ENCODE measurements at places on chromosomes 12 and 14. TPM values are rescaled to one million over a fixed set of nuclear protein-coding genes. Genes with fewer than 3 reads are reported as not detected.

GRCh38 chr12:10528174-10528953 lies 22.7 kb downstream of the EIF2S3B start:
- no peaks in the 10 kb centered on the region for H3K27me3 ChIP-seq
- H3K27ac ChIP-seq = no peak overlapping the region

DNA sequence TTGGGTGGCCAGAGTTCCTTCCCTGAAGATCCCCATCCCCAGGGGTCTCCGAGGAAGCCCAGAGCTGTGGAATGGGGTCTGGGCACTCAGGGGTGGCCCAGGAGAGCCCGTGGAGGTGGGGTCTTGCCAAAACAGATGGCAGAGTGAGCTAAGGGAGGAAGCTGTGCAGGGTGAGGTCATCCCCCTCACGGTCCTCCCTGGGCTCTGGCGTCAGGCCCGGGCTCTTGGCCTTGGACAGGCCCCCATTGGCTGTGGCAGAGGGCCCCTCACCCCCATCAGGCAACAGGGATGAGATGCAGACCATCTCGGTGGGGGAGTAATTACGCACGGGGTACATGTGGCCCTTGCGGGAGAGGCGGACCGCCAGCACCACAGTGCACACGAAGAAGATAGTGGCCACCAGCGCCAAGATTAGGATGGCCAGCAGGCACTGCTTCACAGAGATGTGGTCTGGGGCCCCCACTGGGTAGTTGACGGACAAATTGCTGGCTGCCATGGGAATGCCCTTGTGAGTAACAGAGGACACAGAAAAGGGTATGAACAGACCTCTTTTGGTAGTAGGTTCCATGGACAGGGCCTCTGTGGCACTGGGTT lies 10.7 kb downstream of the SELPLG start:
- peaks cover 26% of the 10 kb centered on the region for H3K4me1 ChIP-seq
- peak overlapping the region; percentile 29 for H3K27ac ChIP-seq
- DNase-seq = no peak
- H3K27me3 ChIP-seq = no peaks in the 10 kb centered on the region

DNA sequence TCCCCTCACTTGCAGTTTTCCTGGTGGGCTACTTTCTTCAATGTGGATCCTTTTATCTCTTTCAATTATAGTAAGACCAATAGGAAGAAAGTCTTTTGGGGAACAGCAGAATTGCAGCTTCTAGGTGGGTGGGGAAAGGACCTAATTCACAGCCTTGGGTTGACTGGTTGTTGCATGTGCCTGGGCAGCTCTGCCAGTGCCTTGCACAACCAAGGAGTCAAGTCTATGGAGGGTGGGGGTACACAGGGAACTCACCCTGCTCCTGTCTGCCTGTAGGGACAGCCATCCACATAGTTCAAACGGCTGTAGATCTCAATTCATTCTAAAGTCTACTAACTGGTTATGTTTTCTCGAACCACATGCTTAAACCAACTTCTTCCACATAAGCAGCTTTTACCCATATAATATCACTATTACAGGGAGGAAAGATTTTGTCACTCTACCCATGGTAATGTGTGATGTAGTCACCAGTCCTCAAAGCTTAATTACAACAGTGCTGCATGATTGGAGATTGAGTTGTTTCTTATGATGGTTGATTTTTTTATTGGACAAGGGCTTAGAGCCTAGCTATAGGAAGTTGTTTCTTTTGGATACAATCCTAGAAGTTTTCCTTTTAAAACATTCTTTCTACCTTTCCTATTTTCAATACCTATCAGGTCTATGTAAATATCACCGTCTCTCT lies 117.7 kb upstream of the FRMD6 start:
- H3K27me3 ChIP-seq = no peaks in the 10 kb centered on the region
- no peak overlapping the region for H3K27ac ChIP-seq
- H3K4me1 ChIP-seq = peaks cover 15% of the 10 kb centered on the region
- H3K36me3 ChIP-seq = peaks cover 5% of the 10 kb centered on the region
- no peak overlapping the region for H3K4me3 ChIP-seq

DNA sequence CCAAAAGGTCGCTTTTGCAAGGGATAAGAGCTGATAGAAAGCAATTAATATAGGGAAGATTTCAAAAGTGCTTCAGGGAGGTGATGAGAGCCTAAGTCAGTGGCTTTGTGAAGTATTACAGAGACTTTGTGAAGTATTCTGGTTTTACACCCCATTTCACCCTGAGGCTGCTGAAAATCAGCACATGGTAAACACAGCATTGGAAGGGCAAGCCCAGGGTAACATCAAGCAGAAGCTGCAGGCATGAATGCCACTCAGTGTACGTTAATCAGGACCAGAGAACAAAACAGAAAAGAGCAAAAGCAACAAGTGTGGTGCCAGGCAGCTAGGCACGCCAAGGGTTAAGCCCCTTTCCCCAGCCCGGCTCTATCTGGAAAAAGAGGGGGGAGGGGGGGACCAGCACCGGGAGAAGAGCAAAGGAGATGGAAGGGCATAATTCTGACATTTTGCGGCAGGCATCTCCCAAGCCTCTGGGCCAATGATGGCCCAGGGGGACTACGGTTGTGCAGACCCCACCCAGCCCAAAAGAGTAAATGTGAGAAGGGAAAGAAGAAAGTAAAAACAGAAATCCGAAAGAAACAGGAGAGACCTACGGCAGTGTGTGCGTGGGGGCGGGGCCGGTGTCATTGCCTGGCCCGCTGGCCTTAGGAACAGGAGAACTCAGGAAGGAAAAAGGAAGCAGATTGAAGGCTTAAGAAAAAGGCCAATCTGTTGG lies 58.9 kb downstream of the DHRS2 start:
- H3K36me3 ChIP-seq = no peaks in the 10 kb centered on the region
- DNase-seq = no peak
- H3K4me1 ChIP-seq = peaks cover 26% of the 10 kb centered on the region

DNA sequence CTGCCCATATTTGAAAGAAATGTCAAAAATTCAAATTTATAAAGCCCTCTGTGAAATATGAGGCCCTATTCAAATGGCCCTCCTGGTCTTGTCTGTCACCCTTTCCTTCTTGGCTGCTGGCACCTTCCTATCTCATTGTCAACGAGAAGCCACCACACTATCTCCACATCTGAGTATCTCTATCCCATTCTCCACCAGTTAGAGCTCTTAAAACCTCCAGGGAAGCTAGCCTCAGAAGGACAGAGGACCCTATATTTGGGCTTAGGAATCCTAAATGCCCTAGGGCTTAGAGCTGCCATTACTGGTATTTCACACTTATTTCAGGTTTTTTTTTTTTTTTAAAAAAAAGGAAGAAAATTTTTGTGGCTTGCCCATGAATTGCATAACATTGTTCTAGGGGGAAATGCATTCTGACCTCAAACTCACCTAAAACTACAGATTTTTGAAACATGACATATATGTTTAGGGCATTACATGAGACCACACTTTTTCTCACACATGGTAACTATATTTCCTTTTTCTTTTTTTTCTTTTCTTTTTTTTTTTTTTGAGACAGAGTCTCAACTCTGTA lies 25.0 kb downstream of the SLC25A21 start:
- H3K4me1 ChIP-seq = no peaks in the 10 kb centered on the region
- no peaks in the 10 kb centered on the region for H3K36me3 ChIP-seq
- no peak overlapping the region for H3K4me3 ChIP-seq
- no peaks in the 10 kb centered on the region for H3K27me3 ChIP-seq
- no peak for DNase-seq

DNA sequence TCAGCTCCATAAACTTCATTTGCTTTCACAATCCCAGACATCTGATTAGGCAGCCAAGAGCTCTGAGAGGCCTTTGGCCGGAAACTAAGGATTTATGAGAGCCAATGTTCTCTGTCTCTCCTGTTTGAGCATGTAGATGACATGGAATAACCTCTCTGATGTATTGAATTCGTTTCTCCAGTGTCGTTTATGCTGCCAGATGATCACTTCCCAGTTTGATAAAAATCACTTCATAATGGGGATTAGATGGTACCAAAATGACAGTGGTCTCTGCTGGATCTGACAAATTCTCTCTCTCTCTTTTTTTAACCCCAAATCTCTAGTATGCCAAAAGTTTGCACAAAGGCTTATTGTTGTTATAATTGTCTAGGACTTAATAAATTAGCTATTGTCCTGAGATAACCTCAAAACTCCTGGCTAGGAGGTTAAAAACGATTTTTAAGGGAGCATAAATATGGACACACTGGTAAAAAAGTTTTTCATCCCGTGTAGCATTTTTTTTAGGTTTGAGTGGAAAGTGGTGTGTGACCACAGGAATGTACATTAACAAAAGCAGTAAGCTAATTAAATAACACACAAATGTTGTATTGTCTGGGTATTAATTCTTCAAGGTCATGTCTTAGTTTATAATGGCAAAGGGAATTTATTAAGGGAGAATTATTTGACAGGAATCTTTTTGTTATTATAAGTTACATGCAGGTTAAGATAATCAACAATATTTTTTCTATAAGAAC lies 82.6 kb upstream of the USP44 start:
- DNase-seq = no peak
- H3K4me3 ChIP-seq = no peak overlapping the region
- H3K4me1 ChIP-seq = peaks cover 52% of the 10 kb centered on the region
- peak overlapping the region; percentile 75 for H3K27ac ChIP-seq
- no peaks in the 10 kb centered on the region for H3K27me3 ChIP-seq
- H3K36me3 ChIP-seq = no peaks in the 10 kb centered on the region

- peaks cover 31% of the 10 kb centered on the region for H3K4me1 ChIP-seq
- H3K27ac ChIP-seq = peak overlapping the region; percentile 14
- no peak for DNase-seq
Observed at GRCh38 chr12:9124383-9125031, 8.8 kb upstream of the A2M start.

DNA sequence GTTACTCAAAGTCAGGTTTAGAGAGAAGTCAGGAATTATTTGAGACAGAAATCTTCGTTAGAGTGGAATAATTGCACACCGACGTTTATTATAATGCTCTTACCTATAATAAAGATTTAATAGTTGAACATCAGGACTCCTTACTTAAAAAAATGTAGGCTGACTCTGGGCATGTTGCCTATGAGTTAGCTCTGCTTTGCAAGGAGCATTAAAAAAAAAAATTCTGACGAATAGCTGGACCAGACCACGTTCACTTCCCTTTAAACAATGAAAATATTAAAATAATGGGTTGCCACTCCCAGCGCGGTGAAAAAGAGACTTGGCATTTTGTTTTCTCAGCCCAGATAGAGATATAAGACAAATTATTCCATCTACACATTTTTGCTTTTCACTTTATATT lies 574 bp upstream of the FANCM start:
- no peak for DNase-seq
- H3K4me1 ChIP-seq = peaks cover 47% of the 10 kb centered on the region
- H3K4me3 ChIP-seq = peak overlapping the region; percentile 86
- no peaks in the 10 kb centered on the region for H3K27me3 ChIP-seq

DNA sequence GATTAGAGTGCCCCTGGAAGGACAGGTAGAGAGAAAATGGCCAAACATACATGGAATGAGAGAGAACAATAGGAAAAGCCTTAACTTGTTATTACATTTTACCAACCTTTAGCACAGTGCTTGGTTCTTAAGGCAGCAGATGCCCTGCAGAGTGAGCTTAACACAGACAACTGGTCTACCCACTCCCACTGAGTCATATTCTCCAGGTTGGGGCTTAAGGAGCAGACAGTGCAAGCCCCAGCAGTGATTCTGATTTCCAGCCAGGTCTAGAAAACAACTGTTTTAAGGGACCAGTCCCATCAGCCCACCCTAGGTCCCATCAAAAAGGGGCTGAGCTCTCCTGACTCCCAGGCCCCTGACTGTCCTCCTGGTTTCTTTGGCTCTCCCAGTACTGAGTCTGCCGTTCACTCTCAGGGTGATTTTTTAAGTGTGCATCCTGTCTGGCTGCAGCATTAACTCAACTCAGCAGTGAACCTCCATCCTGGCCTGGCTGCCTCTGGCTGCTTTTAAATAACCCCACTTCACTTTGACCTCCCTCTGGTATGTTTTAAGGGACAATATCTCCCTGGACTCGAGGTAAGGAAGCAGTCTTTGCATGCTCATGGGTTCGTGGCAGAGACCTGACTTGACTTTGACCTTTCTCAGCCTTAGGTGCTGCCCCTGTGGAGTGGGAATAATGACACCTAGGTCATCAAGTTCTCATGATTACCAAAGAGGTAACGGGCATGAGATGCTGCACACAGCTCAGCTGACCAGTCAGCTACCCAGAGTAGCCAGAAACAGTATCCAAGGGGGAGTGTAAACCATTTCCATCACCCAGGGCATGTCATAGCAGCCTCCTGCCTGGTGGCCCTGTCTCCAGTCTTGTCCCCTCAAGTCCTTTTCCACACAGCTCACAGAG lies 210.7 kb upstream of the PWP1 start:
- H3K4me1 ChIP-seq = no peaks in the 10 kb centered on the region
- no peak for DNase-seq
- no peaks in the 10 kb centered on the region for H3K27me3 ChIP-seq
- no peak overlapping the region for H3K4me3 ChIP-seq
- H3K27ac ChIP-seq = no peak overlapping the region

DNA sequence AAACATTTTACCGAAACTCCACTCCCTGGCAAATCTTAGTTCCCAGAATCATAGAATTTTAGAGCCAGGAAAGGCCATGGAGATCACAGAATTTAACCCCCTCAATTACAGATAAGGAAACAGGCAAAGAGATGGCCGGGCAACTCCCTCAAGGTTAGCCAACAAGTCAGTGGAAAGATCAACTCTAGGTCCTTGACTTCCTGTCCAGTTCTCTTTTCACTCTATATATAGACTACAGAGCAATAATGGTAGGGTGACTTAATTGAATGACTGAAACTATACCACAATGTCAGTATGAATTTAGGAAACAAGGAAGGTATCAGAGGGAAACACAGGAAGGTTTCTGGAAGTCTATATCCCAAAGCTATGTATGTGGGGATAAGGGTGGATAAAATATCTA lies 11.6 kb downstream of the OXA1L start:
- H3K27ac ChIP-seq = no peak overlapping the region
- no peaks in the 10 kb centered on the region for H3K27me3 ChIP-seq
- H3K36me3 ChIP-seq = peaks cover 4% of the 10 kb centered on the region
- no peak overlapping the region for H3K4me3 ChIP-seq
- no peak for DNase-seq
- no peaks in the 10 kb centered on the region for H3K4me1 ChIP-seq

DNA sequence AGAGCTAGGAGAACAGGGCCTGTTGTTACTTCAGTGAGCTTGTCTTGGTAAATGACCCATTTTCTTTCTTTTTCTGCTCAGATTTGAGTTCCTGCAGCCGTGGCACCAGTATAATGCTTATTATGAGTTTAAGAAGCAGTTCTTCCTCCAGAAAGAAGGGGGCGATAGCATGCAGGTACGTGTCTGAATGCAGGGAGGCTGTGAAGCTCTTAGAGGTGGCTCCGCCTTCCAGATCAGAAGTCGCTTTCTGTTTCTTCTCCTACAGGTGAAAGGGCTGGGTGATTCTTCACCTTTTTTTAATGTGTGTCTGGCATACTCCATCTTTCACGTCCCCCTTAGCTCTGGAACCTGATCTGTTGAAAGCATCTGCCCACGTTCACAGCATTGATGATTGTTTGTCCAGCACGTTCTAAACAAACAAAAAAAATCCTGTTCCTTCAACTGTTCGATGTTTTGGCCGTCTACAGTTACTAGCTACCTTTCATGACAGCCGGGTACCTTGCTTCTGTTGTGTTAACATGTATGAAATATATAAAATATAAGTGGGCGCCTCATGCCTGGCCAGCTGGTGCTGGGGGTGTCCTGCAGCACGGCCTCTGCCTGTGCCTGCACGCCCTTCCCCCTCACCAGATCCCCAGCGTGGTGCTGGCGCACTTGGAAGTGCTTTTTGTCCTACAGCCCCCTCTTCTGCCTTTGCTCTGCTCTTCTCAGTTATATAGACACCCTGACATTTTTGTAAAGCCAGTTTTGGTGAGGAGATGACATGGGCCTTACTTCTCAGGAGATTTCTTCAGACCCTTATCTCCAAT lies 44.6 kb downstream of the SFSWAP start:
- H3K27ac ChIP-seq = no peak overlapping the region
- H3K4me3 ChIP-seq = no peak overlapping the region
- no peak for DNase-seq

PPP1R36 gene
- total RNA-seq = 1.3 TPM

ATP5MC2 gene
- total RNA-seq = 303 TPM
